ENCODE measurements at places on chromosomes 4 and X.

GRCh38 chrX:87517571-87518141 is at the start of gene KLHL4:
TSS of gene KLHL4 (plus strand) at chrX:87517802. CDS start at chrX:87517894, 92 bp downstream.
- no peak for DNase-seq

DNA sequence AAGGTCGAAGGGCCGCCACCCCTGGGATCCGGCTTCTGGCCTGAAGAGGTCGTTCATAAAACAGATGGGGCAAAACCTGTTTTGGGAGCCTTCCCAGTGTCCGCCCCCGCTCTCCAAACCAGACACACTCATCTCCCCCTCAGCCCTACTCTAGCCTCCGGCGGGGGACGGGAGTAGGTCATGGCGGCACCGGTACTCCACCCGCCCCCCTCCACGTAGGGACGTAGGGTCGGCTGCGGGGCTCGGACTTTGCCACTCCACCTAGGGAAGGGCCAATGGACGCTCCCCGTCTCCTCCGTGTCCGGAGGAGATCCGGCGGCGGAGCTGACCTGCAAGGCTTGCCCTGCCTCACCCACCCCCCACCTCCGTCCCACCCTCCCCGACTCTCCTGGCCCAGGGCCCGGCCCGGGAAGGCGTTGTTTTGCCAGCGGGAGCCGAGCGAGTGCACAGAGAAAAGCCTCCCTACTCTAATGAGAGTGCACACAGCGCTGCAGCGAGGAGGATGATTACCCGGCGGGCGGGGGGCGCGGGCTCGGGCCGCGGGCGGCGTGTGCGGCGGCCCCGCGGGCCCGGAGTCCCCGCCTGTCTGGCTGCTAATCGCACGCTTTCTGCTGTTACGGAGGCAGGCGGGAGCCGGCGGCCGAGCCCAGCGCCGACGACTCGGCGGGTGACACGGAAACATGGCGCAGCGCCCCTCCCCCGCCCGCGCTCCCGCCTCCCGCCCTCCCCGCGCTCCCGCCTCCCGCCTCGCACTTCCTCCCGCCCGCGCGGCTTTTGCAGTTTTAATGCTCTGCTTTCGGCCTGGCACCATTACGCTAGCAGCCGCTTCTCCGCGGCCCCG is 8.3 kb upstream of the BCOR start:
- peak; percentile 68 for DNase-seq

- DNase-seq: no peak
These were observed 91.0 kb downstream of the MGST2 start for GRCh38 chr4:139756391-139757180.

GRCh38 chrX:110097920-110098319 is 95.0 kb downstream of the TMEM164 start:
- no peak for DNase-seq

- no peak for DNase-seq
These were observed 631 bp downstream of the TMEM47 start for GRCh38 chrX:34656467-34656841.

- no peak for DNase-seq
These were observed 802.4 kb downstream of the TRIML1 start for GRCh38 chr4:188941524-188942119.

DNA sequence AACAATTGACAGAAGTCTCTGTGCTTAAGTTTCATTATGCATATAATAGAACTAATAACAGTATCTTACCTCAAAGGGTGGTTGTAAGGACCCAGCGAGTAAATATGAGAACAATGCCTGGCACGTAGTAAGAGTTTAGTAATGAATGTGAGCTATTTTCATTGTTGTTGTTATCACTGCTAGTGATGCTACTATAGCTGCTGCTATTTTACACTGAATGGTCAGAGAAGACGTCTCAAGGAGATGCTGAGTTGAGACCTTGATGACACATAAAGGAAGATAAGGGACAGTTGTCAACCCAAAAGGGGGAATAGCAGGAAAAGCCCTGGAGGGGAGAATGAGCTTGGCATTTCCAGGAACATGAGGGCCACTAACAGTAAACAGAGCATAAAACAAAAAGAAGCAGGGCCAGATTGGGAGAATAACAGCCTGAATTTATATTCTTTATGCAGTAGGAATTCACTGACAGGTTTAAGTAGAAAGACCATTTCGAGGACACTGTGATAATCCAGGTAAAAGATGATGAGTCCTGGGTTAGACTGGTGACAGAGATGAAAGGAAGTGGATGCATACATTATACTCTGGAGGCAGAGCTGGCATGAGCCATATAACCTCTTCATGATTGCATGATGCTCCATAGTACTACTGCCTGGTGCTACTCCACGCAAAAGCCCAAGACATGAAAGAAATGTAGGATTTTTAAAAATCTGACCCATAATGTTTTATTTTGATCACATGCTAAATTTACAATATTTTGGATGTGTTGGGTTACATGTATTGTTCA is 23.1 kb downstream of the ATP8A1 start:
- no peak for DNase-seq

DNA sequence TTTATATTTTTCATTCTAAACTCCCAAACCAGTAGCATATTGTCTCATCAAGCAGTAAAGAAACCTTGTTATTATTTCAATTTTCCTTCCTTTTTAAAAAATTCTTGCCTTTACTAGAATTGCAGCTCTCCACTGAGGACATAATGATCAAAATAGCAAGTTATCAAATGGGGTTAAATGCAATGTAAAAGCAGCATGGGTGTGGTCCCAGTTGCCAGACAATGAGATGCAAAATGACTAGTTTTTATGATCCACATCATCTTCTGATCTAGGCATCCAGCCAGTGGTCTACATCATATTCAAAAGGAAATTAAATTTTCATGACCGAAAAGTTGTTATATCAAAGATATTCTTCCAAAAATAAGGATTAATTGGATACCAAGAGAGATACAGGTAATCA is 427.9 kb upstream of the SMIM31 start:
- DNase-seq: no peak

DNA sequence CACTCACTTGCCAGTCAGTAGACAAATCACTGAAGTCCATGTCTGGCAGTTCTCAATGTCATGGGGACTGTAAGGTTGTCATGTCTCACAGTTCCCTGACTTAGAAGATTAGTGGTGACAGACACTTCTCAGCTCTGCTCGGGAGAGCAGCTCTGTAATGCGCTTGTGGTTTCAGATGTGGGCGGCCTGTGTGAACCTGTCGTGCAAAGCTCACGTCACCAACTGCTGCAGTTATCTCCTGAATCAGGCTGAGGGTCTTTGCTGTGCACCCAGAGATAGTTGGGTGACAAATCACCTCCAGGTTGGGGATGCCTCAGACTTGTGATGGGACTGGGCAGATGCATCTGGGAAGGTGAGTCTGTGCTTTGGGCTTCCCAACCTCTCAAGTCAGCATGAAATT is at the start of gene IL9R:
Gene IL9R, plus strand, starts transcription at position 261 of the 400 bp plus-strand sequence. Its CDS starts 64 bp downstream, at position 325.
- DNase-seq: peak; percentile 41

DNA sequence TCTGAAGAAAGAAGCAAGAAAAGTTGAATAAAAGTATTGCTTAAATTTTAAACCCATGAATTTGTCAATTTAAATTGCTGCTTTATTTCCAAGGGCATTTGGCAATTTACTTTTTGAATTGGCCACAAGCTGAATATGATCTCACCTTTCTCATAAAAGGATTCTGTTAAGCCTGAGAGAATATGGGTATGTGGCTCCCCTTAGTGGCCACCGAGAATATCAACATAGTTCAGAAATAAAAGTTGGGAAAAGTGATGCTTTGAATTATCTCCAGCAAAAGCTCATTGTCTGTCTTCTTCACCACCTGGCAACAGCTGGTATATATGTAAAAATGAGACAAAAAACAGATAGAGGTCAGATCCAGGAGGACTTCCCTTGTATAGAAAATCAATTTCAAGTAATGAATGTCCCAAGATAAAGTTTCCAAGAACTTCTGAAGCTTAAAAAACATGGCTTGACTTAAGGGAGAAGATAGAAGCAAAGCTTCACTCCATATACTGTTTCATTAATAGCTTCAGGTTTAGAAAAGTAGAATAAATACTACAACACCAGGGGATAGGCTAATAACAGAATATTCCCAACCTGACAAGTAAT is 290.7 kb upstream of the FAM241A start:
- no peak for DNase-seq

DNA sequence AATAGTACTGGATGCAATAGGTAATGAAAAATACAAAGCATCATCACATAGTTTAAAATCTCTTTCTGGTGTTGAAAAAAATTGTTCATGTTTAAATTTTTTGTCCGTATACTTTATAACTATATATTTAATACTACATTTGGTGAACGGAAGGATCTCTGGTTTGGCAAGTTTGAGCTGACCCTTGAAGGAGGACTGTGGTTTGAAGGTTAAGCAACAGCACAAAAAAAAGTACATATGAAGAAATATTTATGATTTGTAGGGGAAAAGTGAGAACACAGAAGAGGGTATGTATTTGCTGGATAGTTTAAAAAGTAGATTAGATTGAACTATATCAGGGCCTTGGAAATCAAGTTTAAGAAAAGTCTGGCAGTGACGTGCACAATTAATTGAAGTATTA is 13.3 kb downstream of the SRP72 start:
- no peak for DNase-seq
